ENCODE measurements at places on chromosomes 5 and 9.
A peak's percentile ranks its signal among the peaks of the same experiment; 100 is the strongest.

- DNase-seq = no peak
These were observed 50.2 kb upstream of the SEMA4D start for GRCh38 chr9:89548071-89548638.

GRCh38 chr9:83937861-83938455 is 16.7 kb upstream of the KIF27 start:
- peak; percentile 48 for DNase-seq

DNA sequence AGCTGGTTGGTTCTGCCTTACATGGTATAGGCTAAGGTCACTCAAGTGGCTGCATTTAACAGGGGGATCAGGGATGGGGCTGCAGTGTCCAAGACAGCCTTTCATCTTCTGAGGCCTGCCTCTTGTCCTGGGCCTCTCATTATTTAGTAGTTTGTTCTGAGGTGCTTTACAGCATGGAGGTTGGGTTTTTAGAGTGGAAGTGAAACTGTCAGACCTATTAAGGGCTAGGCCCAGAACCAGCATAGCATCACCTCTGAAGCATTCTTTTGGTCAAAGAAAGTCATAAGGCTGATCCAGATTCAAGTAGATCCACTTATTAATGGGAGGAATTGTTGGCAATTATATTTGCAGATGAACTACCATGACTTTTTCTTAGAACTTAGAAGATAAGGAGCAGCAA is 146.0 kb upstream of the NMUR2 start:
- no peak for DNase-seq

DNA sequence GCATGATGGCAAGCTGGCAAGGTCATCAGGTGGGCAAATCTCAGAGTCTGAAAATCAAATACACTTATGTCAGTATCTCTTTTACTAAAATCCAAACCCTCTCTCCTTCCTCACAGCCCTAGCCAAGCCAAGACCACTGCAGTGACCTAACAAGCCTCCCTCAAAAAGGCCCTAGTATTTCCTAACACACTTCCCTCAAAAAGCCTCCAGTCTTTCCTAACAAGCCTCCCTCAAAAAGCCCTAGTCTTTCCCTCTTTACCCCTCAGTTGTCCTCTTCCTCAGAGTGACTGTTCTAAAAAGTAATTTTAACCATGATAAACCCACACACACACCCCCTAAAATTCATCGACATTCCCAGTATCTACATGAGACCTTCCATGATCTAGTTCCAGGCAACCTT is 140.0 kb downstream of the CDK5RAP2 start:
- no peak for DNase-seq

GRCh38 chr9:128683340-128684064 is 5.5 kb upstream of the SET start:
- no peak for DNase-seq

GRCh38 chr5:148391422-148391821 is 7.7 kb downstream of the FBXO38 start:
- no peak for DNase-seq

DNA sequence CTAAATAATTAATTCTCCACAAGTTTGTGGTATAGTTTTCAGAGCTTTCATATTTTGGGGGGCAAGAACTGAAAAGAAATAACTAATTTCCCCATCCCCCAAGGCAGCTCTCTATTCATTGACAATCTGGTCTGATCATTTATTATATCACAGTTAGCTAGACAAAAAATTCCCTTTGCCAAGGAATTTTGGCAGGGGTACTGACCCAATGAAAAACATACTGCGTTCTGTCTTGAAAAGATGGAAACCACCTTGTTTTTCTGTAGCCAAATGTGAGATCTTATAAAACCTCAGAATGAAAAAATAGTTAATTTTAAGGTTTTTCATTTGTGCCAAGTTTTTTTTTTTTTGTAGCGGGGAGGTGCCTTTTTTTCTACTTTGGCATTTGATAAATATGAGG is 1008.9 kb downstream of the EFNA5 start:
- no peak for DNase-seq

DNA sequence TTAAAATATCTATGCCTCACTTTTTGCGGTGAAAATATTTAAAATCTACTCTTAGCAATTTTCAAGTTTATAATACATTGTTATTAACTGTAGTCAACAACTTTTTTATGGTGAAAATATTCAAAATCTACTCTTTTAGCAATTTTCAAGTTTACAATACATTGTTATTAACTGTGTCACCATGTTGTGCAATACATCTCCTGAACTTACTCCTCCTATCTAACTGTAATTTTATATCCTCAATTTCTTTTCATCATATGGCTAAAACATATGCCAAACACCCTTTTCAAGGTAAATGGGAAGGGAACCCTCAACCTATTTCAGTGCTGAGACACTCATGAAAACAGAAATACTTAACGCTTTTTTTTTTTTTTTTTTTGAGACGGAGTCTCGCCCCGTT is 982.7 kb upstream of the DMAC1 start:
- DNase-seq = no peak

GRCh38 chr9:124363326-124364096 is 51.7 kb downstream of the PSMB7 start:
- no peak for DNase-seq

DNA sequence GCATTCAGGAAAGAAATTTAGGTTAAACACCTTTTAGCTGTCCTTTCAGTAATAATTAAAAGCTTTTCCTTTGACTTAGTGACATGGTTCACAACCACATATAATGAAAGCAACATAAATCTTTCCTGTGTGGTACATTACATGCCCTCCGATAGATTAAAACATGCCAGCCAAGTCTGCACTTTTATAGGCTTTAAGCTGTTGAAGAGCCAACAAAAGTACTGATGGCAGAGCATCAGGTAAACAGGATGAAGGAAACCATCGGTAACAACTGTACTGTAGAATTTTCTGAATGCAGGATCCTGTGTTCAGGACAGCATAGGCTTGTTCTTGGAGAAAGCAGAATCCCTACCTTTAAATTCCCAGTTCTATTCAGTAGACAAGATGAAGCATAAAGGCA is 226.6 kb downstream of the MLLT3 start:
- no peak for DNase-seq

- DNase-seq = no peak
These were observed 120.6 kb downstream of the SEMA6A start for GRCh38 chr5:116453988-116454411.

DNA sequence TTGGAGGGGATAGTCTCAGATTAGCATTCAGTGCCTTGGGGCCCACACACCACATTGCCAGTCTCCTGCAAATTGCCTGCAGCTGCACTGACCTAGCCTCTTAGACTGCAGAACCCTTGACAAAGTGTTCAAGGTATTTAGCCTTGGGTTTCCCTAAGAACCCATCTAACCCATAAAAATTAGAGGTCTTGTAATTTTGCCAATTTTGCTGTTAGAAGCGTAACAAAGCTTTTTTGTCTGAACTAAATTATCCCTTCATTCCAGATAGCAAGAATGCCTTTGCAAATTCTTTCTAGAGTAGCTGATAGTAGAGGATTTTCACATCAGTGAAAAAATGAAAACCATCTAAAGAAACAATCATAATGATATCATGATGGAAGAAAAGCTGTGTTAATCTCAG is 74.0 kb upstream of the CCNG1 start:
- no peak for DNase-seq

DNA sequence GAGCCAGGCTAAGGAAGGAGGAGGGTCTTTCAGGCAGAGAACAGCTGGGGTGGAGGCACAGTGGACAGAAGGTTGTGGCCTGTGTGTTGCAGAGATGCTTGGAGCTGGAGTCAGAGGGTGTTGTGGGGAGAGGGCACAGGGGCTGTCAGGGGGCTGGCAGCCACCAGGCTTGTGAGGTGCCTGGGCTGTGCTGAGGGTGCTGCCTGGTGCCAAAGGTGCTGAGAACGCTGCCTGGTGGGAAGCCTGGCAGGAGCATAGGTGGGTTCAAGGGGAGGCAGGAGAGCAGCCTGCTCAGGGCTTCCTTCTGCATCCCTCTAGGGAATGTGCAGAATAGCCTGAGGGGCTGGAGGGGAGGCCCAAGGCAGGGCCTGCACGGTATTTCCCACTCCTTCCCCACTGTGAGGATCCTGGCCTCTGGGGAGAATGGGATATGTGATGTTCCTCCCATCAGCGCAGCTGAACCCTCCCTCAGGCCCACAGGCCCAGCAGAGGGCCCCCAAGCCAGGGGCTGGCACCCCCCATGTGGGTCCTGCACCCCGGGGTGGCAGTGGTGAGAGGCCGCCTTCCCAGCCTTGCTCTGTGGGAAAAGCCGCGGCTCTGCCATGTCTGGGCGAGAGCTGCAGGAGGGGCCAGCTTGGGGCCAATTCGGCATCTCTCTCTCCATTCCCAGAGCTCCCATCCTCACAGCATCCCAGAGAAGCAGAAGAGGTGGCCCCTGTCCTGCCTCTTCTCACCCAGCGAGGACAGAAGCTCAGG is 76.3 kb downstream of the CACNA1B start:
- DNase-seq = no peak

GRCh38 chr9:114033397-114034103 is 44.5 kb downstream of the AMBP start:
- DNase-seq = no peak

DNA sequence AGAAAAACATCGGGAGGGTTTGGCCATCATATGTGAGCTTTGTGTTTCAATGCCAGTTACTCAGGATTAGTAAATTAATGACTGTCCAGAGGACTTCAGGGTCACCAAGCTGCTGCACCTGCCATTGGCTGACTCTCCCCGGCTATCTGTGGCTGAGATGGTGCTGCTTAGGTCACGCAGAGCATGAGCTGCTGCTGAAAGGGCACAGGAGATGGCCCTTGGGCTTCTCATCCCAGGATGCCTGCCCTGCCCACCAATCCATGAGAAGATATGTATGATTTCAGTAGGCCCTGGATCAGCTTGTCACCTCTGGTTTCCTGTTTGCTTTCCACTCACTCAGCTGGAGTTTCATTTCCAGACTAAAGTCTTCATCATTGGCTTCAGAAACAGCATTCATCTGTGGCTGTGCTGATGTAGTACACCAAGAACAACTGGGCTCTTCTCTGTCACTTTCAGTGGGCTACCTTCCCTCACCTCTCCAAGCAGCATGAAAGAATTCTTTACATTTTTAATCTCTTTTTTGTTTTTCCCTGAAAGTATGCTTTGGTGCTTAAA is 2.4 kb upstream of the CATSPER3 start:
- no peak for DNase-seq

- no peak for DNase-seq
These were observed 130.4 kb downstream of the ASTN2 start for GRCh38 chr9:117284414-117284813.

DNA sequence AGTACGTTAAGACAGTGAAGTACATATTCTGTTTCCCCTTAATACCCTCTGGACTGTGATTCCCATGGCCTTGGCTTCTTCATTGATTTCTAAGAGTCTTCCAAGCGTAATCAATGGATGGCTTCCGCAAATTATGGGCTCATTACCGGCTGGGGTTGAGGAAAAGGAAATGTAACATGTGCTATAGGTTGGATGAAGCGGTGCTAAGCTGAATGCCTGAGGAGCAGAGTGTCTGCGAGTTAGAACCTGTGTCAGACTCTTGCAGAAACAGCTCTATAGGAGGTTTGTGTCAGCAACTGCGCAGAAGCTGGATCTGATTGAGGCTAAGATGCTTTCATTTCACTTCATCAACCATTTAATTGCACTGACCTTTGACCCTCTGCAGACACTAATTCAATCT is 114.3 kb upstream of the CDH18 start:
- DNase-seq = no peak

DNA sequence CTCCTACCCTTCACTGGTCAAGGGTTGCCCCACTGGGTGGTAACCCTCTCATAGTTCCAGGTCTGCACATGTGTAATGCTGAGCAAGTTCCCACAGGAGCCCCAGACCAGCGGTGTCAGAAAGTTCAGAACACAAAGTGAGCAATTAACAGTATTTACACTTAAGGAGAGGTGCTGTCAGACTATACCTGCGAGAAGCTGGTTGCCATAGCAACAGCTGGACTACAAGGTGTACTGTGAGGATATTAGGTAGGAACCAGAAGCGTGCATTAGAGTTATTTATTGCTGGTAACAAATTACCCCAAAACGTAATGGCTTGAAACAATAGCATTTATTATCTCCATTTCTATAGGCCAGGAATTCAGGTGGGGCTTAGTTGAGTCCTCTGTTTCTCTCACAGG is 317.0 kb upstream of the RPS23 start:
- no peak for DNase-seq

DNA sequence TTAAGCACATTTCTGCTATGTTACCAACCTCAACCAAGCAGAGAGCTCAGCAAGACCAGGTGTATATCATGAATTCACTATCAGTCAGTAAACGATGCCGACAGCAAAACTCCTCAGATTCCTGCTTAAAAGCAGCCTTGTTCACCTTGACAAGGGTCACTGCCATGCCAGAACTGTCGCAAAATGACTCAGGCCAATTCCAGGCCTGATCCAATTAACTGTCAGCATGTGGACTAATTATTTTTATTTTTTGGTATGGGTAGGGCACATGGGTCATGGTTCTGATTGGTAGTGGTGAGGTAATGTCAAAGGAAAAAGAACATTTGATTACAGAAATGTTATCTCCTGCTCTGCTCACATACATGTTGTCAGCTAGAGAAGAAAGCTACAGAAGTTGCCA is 214.2 kb upstream of the OTULINL start:
- DNase-seq = no peak

- no peak for DNase-seq
These were observed 333.9 kb upstream of the SEMA6A start for GRCh38 chr5:116908537-116908936.

DNA sequence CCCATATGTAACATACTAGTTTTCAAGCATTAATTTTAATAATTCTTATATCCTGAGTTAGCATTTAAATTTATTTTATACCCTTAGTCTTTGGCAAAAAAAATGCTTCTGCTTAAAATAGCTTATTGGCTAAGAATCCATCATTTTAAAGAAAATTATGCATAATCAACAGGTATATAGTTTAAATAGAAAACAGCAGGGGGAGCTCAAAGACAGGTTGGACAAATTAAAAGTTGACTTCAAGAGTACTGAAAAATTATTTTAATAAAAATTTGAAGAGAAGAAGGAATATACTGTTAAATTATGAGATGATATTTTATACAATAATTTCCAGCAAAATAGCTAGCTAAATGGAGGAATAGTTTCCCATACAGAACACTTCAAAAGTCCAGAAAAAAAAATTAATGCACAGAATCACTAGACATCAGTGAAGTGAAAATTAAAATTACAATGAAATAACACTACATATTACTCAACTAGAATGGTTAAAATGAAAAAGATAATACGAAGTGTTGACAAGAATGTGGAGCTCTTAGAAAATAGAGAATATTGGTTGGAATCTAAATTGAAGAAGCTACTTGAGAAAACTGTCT is 387.1 kb downstream of the PDE4D start:
- peak; percentile 16 for DNase-seq

DNA sequence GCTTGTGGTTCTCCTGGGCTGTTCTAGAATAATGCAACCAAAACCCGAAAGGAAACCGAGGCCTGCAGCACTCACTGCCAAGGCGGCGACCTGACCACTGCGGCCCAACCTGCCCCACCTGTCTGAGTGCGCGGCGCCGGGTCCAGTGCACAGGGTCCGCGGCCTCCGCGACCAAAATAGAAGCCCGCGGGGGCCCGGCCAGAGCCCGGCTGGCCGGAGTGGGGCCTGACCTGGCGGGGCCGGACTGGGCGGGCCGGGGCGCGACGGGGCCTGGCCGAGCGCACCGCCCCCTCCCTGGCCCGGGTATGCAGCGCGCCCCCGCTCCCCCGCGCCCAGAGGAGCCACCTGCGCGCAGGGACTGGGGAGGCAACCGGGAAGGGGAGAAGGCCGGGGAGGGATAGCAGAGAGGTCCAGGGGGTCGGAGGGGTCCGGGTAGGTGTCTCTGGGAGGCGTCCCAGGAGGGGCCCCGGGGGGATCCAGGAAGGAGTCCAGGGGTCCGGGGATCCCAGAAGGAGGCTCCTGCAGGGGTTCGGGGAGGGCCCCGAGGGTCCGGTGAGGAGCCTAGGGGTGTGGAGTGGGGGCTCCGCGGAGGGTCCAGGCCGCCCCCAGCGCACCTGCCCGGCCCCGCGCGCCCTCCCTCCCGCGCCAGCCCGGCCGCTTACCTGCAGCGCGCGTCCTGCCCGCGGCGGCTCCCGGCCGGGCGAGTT is 503 bp downstream of the SEMA4D start:
- no peak for DNase-seq
